ENCODE measurements at places on chromosomes 13 and 19.

DNA sequence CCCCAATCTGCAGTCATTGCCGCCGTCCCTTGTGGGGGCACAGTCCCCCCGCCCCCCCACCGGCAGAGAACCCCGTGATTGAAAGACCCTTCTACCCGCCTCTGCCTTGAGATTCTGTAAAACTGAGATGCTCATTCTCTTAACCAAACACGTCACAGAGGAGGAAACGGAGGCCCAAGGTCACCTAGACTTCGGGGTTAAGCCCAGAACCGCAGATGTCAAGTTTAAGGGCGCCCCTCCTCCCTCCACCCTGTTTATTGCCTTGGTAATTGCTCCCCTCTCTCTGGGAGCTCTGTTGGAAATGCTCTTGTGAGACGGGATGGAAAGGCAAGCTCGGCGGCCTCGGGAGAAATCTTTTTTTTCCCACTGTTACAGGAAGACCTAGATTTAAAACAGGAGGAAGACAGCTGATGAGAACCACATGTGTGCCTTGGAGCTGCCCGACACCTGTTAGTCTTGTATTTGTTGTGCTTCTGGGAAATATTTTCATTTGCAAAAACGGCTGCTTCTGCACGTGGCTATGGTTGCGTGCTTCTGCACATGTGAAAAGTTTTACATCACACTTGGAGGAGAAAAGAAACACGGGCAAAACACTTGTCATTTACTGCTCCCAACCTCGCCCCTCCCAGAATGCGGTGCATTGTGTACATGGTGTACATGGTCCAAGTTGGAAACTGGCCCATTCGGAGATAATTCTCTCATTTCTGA, 1.1 kb upstream of the MED26 start:
- no peak for DNase-seq

DNA sequence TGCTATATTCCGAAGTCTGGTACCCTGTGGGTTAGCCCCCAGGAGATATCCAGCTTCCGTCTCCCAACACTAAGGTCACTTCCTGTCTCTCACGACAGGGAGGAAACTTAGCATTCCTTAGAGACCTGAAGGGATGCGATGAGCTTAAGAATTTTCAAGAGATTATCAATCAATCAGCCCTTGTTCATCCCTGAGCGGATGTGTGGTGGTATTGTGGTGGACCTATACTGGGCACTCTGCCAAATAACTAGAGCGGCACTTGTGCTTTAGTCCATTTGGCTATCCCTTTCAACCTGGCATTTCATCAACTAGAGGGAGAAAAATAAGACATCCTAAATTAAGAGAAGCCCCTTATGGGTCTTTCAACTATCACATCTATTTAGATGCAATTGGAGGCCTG, 30.9 kb upstream of the ZNF562 start:
- DNase-seq, result no peak

GRCh38 chr19:16325161-16325527, 518 bp downstream of the KLF2 start:
- DNase-seq, result no peak

DNA sequence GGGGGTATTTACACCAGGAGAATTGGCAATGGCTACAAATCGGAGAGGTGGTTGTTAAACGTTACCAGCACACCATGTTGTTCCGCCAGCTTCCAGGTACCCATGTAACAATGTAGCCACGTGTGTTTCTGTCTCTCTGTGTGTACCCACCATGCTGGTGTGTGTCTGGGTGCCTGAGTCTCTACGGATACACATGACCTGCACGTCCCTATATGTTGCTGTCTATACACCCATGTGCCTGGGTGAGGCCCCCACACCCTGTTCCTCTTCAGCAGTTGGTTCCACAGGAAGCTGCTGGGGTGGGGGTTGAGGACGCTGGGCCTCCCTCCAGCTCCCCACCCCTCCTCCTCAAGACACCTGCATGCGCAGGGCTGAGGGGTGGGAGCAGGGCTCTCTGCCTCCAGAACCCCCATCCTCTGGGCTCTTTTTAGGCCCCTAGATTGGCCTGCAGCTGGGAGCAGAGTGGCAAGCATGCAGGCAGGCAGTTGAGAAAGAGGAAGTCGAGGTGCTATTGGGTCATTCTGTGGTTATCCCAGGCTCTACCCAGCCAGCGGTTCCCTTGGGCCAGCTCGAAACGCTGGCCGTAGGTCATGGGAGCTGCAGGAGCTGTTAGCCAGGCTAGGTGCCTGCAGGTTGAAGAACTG, at the start of gene ARHGEF18:
Gene ARHGEF18, plus strand, starts transcription at position 351 of the 644 bp plus-strand sequence. CDS start 13,954 bp downstream, outside the sequence.
- peak; percentile 75 for DNase-seq

DNA sequence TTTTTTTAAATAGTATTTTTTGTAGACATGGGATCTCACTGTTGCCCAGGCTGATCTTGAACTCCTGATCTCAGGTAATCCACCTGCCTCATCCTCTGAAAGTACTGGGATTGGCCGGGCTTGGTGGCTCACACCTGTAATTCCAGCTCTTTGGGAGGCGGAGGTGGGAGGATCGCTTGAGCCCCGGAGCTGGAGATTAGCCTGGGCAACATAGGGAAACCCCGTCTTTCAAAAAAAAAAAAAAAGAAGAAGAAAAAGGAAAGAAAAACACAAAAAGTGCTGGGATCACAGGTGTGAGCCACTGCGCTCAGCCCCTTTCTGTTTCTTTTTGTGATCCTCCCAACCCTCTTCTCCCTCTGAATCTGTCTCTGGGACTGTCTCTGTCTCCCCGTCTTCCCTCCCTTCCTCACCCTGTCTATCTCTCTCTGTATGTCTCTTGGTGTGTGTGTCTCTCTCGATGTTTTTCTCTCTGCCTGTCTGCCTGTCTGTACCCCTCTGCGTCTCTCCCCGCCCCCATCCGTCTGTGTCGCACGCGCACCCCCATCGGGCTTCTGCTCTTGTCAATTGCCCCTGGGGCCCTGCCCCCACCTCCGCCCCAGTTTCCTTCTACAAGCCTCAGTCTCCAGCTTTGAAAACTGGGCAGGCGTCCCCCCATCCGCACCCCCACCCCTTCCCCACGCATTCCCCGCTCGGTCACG, 540 bp upstream of the ZFP36 start:
- DNase-seq, result peak; percentile 96

DNA sequence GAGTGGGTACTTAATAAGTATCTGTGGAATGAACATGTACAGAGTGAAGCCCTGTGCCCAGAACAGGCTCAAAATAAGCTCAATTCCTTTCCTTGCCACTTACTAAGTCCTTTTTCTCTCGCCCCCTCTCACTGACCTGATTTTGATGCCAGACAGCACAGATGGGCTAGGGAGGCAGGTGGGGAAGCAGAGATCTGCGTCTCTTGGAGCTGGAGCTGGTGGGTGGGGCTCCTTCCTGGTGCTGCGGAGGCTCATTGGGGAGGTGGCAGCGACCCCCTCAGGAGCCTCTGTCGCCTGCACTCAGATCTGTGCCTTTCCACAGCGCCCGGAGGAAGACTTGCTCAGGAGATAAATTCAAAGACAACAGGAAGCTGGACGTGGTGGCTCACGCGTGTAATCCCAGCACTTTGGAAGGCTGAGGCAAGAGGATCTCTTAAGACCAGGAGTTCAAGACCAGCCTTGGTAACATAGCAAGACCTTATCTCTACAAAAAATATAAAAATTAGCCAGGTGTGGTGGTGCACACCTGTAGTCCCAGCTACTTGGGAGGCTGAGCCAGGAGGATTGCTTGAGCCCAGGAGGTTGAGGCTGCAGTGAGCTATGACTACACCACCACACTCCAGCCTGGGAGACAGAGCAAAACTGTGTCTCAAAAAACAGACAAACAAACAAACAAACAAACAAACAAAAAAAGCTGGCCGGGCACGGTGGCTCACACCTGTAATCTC, 14.6 kb downstream of the AKT2 start:
- no peak for DNase-seq

DNA sequence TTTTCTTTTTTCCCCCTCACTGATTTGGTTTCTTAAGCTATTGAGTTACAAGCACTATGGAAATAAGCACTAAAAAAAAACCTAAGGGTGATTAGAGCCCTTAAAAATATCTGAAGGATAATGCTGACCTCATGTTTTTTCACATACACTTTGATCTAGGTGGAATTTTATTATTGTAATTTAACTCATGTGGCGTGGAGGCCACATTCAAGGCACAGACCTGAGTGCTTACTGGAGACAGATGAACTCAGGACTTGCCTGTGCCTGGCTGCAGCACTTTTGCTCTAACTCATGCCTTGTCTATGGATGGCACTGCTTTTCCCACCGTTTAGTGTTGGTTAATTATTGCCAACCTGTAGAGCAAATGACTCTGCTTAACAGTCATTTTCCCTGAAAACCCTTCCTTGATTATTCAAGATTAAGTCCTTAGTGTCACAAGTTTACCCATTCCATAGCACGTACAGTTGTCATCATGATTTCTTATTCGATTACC, 541.4 kb downstream of the GPC6 start:
- DNase-seq, result no peak

- no peak for DNase-seq
Measured at GRCh38 chr19:2983351-2984214, 6.2 kb downstream of the TLE6 start.

GRCh38 chr13:43307921-43308433, 284.6 kb downstream of the DNAJC15 start:
- peak; percentile 51 for DNase-seq

DNA sequence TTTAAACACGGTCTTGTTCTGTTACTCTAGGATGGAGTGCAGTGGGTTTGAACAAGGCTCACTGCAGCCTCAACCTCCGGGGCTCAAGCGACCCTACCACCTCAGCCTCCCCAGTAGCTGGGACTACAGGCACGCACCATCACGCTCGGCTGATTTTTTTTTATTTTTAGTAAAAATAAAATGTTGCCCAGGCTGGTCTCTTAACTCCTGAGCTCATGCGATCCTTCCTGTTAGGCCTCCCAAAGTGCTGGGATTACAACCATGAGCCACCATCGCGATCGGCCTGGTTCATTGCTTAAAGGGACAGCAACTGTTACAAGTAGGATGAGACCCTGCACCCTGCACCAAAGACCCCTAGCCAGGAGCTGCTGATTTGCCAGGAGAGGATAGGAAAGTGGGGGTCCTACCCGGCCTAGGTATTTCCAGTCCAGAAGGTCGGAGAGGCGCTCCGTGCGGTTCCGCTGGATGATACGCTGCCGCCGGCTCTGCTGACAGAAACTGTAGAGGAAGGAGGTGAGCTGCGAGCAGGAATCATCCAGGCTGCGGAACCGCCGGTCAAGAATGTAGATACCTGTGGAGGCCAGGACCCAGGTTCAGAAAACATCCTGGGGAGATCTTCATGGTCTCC, 5.1 kb downstream of the FTL start:
- DNase-seq, result no peak

- peak; percentile 79 for DNase-seq
Measured at GRCh38 chr19:13840305-13841085, 36.4 kb upstream of the NANOS3 start.

GRCh38 chr13:52414963-52415362, 9.0 kb upstream of the THSD1 start:
- DNase-seq, result no peak

GRCh38 chr13:94267581-94268366, 211.7 kb downstream of the DCT start:
- no peak for DNase-seq

DNA sequence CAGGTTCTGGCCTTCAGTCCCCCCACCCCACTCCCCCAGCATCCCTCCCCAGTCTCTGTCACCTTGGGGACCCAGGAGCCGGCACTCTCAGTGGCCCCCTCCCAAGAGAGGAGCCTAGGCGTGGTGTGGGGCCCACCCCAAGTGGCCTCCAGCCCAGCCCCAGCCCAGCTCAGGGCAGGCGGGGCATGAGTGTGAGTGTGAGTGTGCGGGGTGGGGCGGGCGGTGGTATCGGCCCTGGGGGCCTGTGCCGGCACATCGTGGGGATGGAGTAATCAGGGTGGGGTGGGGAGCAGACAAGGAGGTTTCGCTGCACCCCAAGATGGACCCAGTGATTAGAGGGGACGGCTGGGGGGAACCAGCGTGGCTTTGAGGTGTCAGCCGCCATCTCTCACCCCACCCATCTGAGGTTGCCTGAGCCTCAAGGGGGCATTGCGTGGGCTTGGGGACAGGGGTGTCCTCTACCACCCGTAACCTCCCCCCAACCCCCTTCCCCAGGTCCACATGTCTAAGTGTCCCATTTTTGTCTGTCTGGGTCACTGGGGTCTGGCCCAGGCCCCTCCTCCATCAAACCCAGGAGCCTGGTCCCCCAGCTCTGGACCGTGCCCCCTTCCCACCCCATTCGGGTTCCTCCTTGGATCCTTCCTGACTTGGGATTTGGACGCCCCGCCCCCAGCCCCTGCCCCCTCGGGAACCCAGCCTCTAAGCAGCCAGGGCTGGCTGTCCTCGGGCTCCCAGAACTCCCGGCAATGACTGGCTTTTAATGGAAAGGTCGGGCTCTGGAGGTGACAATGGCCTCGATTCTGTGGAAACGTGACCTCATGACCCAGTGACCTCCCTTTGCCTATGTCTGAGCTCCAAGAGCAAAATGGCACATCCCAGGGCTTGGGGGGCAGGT, 6.9 kb upstream of the SULT2B1 start:
- DNase-seq, result no peak

- DNase-seq, result no peak
Measured at GRCh38 chr13:80235967-80236302, 105.0 kb downstream of the SPRY2 start.

GRCh38 chr13:99988529-99989275, 7.1 kb downstream of the ZIC2 start:
- no peak for DNase-seq

DNA sequence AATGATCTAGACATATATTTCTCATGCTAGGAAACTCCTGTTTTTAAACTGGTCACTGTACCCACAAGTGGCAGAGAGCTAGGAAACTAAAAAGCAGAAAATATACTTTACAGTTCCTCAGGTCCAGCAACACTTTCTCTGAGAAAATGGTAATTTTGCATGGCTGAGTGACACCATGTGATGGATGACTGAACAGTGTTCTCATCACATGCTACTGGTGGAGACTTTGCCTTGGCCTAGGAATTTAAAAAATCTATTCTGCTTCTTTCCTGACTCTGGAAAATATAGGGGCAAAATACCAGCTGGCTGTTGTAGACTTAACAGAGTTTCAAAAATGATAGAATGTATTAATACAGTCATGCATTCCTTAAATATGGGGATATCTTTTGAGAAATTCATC, 50.0 kb downstream of the LATS2 start:
- DNase-seq, result no peak

DNA sequence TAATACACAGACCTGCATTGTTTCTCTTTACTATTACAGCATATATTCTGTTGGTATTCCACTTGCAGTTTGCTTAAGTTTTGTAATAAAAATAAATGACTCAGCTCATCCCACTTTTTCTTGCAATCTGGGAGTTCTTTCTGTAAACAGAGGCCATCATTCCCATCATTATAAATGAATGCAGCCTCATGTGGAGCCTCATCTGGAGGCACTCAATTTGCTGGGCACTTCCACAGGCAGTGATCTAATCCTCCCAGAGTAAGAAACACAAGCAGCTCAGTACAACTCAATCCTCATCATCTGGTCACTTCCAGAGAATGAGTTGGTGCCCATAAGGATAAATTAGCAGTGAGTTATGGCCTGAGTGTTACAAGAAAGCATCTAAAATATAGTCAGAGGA, 2801.9 kb downstream of the PCDH9 start:
- DNase-seq, result no peak
